ENCODE measurements at places on chromosomes 7 and 10.

- DNase-seq: no peak
Observed at GRCh38 chr7:24241206-24241605, 42.8 kb upstream of the NPY start.

- DNase-seq: no peak
Observed at GRCh38 chr7:37054624-37055241, 330.4 kb upstream of the AOAH start.

- DNase-seq: no peak
Observed at GRCh38 chr10:129194181-129194870, 272.7 kb upstream of the MGMT start.

DNA sequence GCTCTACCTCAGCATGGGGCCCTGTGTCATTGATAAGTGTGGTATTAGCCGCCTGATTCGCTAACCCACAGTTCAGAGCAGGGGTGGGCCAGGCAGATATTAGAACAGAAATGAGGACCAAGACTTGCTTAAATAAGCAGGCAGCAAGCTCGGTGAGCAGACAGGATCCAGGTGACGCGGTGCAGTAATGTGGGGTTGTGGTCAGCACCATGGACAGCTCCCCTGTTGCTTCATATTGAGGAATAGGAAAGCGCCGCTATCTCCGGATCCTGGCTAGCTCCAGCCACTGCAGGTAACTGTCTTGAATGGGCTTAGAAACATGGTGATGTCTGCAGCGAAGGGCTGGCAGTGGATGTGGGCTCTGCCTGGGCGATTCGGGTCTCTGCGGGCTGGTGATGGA, 51.3 kb upstream of the GPR26 start:
- peak; percentile 91 for DNase-seq

- no peak for DNase-seq
Observed at GRCh38 chr7:95715274-95715673, 57.1 kb upstream of the DYNC1I1 start.
